ENCODE measurements at places on chromosomes 3 and 15.

DNA sequence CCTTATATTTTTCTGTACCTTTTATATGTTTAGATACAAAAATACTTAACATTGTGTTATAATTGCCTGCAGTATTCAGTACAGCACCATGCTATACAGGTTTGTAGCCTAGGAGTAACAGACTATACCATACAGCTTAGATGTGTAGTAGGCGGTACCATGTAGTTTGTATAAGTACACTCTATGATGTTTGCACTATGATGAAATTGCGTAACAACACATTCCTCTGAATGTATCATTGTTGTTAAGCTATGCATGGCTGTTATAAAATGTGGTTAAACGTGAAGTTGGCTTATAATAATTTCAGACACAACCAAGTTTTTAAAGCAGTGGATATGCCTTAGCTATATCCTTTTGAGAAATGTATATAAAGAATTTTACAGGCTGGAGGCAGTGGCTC lies 328.3 kb downstream of the PLCL2 start:
- DNase-seq, result no peak

DNA sequence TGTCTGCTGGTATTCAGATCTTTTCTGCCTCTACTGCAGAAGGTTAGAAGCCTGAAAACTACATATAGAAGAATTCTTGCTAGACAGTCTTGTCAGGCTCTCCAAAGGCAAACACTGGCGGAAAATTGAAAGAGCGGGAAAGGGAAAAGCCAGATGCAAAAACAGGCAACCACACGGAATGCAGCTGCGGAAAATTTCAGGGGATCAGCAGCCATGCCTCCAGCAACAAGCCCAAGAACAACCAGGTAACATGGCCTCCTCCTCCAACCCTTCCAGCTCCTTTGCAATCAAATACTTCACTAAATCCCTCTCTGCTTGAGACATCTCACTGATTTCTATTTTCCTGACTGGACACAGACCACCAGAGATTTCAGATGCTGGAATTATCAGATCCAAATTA lies 9.6 kb downstream of the UBP1 start:
- no peak for DNase-seq

- no peak for DNase-seq
Measured at GRCh38 chr15:50248994-50249582, 16.4 kb downstream of the HDC start.

DNA sequence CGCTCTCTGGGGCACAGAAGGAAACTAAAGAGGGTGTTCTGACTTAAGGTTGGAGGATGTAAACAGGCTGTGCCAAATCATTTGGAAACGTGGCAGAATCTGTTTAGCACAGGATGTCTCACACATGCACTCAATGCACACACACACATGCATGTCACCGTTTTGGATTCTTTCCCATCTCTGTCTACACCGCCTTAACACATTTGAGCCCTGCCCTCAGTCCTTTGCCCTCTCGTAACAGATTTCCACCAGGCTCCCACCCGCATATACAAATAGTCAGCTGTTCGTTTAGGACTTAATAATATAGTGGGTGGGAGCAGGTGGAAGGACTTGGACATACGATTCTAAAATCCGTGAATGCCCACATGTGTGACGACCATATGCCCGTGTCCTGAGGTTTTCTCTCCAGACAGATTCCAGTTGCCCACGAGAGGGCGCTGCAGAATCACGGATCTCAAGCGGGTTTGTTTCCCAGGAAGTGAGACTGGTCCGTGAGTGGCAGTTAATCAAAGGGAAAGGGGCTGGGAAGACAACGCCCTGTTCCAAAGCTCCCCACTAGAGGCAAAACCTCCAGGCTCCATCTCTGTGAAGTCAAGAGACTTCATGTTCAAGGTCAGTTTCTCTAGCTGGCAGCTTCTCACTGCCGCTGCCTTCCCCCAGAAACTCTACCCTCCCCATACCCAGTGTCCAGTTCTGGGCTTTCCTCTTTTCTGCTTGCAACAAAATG lies 44.5 kb downstream of the NOX5 start:
- peak; percentile 56 for DNase-seq

- no peak for DNase-seq
Measured at GRCh38 chr3:81980596-81981494, 219.4 kb upstream of the GBE1 start.

DNA sequence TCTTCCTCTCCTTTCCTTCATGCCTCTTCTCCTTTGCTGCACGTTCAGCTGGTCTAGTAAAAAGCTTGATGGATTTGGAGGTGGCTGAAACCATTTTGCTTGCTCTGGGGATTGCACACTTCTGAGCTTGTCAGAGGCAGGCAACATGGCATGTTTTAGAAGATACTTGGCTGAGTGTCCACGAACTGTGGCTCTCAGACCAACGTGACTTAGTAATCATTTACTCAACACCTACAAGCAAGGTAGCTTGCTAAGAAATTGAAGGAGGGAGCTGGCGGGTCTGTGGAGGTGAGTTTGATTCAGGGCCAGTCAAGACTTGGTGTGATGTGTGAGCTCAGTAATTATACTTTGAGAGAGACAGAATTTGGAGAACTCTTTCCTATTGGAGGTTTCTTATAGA lies 196.0 kb downstream of the LPP start:
- no peak for DNase-seq

GRCh38 chr3:17535274-17535673 lies 207.2 kb downstream of the TBC1D5 start:
- no peak for DNase-seq

- no peak for DNase-seq
Measured at GRCh38 chr15:39211108-39211979, 369.5 kb upstream of the THBS1 start.

GRCh38 chr3:45560281-45560971 lies 34.1 kb upstream of the LIMD1 start:
- DNase-seq, result no peak

GRCh38 chr15:85834651-85835050 lies 39.9 kb upstream of the KLHL25 start:
- DNase-seq, result no peak

DNA sequence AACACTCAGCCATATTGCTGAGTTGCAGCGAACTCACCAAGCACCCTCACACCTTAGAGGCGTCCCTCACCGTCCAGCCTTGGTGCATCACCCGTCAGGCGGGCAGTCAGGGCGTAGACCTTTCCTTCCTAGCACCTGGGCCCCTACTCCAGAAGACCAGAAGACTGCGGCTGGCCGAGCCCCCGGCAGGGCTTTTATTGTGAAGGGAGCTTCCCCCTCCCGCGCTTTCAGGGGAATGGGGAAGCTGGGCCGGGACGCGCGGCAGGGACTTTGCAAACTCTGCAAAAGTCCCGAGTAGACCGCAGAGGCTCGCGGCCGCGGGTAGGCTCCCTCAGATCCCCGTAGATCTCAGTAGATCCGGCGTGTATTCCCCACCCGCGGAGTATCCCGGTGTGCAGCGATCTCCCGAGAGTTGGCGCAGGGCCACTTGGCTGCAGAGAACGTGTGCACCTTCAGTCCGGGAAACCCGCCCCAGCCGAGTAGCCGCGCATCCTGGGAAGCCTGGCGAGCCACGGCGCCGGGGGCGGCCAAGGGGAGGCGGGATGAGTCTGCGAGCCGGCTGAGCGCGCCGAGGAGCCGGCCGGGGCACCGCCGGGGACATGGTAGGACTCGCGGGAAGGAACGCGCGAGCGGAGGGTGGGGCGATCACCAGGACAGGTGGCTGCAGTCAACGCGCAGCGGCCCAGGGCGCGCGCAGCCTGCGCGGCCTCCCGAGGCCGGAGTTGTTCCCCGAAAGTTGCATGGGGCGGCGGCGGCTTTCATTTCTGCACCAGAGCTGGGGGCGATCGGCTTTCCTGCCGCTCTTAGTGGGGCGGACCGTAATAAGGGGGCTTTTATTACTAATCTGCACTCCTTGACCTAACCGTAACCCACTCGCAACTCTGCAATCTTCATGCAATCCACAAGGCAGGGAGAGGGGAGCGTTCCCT lies at the start of gene GASK1A:
GASK1A (plus strand) TSS at position 268 of the 929 bp plus-strand sequence; CDS start at position 600, 332 bp downstream.
- DNase-seq, result no peak

GRCh38 chr3:141312354-141313092 lies 55.8 kb upstream of the ZBTB38 start:
- no peak for DNase-seq

- no peak for DNase-seq
Measured at GRCh38 chr3:31762888-31763351, 218.1 kb downstream of the OSBPL10 start.

DNA sequence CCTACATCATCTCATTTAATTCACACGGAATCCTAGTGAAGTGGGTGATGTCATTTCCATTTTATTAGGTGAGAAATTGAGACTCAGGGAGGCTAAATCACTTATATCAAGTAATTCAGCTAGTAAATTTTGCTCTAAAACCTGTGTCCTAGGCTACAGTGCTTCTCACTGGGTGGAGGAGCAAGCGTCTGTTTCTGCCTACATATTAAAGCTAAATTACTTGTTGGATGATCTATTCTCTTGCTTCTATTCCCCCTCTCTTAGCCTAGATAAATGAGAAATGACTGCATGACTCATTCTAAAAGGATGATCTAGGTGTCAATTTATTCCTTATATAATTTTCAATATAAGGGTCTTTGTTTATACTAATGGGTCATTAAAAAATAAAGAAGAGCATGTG lies 37.8 kb upstream of the RBP1 start:
- DNase-seq, result no peak

DNA sequence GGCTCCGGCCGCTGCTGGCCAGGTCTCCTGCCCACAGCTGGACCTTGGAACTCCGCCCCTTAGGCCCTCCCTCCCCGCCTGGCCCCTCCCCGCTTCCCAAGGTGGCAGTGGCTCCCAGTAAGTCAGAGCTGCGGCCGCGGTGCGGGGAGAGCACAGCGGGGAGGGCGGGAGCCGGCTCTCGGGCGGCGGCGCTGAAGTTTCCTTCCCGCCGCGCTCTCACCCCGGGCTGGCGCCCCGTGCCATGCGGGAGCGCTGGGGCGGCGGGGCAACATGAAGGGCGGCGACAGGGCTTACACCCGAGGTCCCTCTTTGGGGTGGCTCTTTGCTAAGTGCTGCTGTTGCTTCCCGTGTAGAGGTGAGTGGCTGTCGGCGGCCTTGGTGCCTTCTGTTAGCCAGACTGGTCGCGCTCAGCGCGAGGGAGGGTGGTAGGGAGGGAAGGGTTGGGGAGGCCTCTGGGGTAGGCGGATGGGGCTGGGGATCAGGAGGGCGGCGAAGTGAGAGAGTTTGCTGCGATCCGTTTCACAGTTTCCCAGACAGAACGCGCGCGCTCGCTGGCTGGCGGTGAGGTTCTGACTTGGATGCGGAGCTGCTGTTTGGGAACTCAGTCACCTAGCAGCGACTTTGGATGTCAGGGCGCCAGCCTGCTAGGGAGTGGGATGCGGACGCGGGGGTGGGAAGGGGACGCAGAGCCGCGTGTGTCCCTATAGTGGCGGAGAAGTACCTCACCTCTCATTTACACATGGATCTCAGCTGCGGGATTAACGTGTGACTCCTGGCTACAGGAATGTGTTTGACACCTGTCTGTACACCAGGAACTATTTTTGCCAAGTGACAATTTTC lies 145.5 kb upstream of the UMPS start:
- peak; percentile 10 for DNase-seq
